ENCODE measurements at places on chromosomes 3 and 15. TPM values are rescaled to one million over a fixed set of nuclear protein-coding genes. Genes with fewer than 3 reads are reported as not detected.

The STRIT1 gene
- polyA plus RNA-seq: not detected

The AADACL2 gene
- polyA plus RNA-seq: not detected

The ECE2 gene
- 25.4 TPM for polyA plus RNA-seq

The FSTL1 gene
- polyA plus RNA-seq: 7.3 TPM

The SYNPR gene
- not detected for polyA plus RNA-seq

The VEPH1 gene
- 12.2 TPM for polyA plus RNA-seq

The SLC15A2 gene
- polyA plus RNA-seq: 1.9 TPM

The SEMA3G gene
- 3.8 TPM for polyA plus RNA-seq

The SOX2 gene
- polyA plus RNA-seq: 0.04 TPM

The NR2E3 gene
- polyA plus RNA-seq: 0.80 TPM

- no peak overlapping the region for H3K4me3 ChIP-seq
- H3K4me1 ChIP-seq: no peaks in the 10 kb centered on the region
- H3K27me3 ChIP-seq: no peaks in the 10 kb centered on the region
- peak overlapping the region; percentile 87 for H3K27ac ChIP-seq
- H3K36me3 ChIP-seq: no peaks in the 10 kb centered on the region
- DNase-seq: peak; percentile 82
These were observed 61.6 kb upstream of the RYK start for GRCh38 chr3:134312072-134312872.

DNA sequence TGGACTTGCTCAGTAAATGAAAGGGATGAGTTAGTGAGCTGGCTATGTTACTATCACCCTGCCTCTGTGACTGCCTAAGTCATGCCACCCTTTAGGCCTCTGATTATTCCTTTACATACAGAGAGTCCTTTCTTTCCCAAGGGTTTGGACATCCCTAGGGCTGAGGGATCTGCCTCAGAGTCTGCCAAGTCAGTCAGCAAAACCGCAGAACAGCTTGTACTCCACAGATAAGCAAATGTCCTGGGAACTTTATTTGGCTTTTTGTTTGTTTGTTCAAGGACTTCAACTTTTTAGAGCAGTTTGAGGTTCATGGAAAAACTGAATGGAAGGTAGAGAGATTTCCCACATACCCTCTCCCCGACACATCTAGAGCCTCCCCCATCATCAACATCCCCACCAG, 82.6 kb upstream of the TRIM42 start:
- H3K4me1 ChIP-seq: no peaks in the 10 kb centered on the region
- H3K27me3 ChIP-seq: no peaks in the 10 kb centered on the region
- no peak overlapping the region for H3K4me3 ChIP-seq

GRCh38 chr3:37479981-37480380, 305.6 kb upstream of the LRRFIP2 start:
- H3K4me3 ChIP-seq: no peak overlapping the region
- no peak for DNase-seq
- H3K27ac ChIP-seq: no peak overlapping the region
- H3K36me3 ChIP-seq: no peaks in the 10 kb centered on the region
- no peaks in the 10 kb centered on the region for H3K27me3 ChIP-seq
- no peaks in the 10 kb centered on the region for H3K4me1 ChIP-seq

DNA sequence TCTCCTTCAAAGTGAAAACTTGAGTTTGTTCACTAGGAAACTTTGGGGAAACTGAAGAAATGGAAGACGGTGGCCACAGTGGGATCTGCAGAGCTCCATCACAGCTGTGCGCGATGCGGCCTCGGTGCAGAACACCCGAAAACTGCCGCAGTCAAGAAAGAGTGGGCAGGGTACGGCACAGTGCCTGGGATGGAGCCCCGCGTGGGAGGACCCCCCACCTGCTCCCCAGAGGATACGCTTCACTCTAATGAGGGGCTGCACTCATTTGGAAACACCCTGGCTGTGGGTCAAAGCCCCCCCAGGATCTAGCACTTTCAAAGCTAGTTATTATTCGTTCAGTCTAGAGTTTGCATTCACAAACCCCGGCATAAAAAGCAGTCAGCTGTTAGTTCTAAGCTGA, 9.5 kb downstream of the ADAMTS17 start:
- no peaks in the 10 kb centered on the region for H3K36me3 ChIP-seq
- no peak overlapping the region for H3K27ac ChIP-seq
- no peak for DNase-seq

GRCh38 chr3:64103131-64103530, 79.8 kb upstream of the PSMD6 start:
- H3K27me3 ChIP-seq: no peaks in the 10 kb centered on the region
- no peak overlapping the region for H3K4me3 ChIP-seq
- H3K4me1 ChIP-seq: no peaks in the 10 kb centered on the region

GRCh38 chr3:151556596-151556995, 95.7 kb upstream of the IGSF10 start:
- no peak overlapping the region for H3K27ac ChIP-seq
- H3K36me3 ChIP-seq: no peaks in the 10 kb centered on the region
- H3K27me3 ChIP-seq: no peaks in the 10 kb centered on the region
- DNase-seq: no peak
- H3K4me1 ChIP-seq: no peaks in the 10 kb centered on the region

DNA sequence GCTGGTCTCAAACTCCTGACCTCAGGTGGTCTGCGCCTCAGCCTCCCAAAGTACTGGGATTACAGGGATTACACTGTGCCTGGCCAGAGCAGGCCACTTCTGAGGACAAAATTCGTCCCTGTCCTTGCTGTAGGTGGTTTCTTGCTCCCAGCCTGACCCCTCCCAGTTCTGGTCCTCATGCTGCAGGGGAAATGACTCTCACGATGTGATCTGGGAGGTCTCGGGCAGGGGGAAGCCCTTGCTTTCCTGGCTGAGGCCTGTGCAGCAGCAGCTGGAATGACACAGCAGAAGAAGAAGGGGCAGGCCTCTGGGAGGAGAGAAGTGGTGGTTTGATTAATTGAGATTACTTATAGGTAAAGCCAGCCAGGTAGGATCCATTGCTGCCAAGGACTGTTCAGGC, 39.3 kb downstream of the MEGF11 start:
- H3K27me3 ChIP-seq: no peaks in the 10 kb centered on the region
- DNase-seq: no peak
- no peak overlapping the region for H3K27ac ChIP-seq
- no peaks in the 10 kb centered on the region for H3K36me3 ChIP-seq
- no peak overlapping the region for H3K4me3 ChIP-seq

DNA sequence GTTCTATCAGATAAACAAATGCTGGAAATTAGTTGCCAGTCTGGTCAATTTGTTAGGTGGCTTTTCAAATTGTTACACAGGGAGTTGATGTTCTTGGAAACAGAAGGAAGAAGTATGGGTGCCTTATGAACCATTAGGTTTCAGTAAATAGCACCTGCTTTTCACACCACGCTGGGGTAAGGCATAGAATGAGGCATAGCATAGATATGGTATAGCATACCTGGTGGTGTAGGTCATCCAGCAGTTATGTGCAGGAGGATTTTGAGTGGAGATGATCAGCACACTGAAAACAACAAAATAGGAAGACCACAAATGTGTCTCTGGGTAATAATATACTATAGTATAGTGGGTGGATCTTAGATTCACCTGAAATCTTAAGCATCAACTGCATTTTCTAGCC, 121.4 kb downstream of the GMPS start:
- H3K27me3 ChIP-seq: no peaks in the 10 kb centered on the region
- no peak overlapping the region for H3K27ac ChIP-seq
- no peak overlapping the region for H3K4me3 ChIP-seq

- no peaks in the 10 kb centered on the region for H3K4me1 ChIP-seq
- H3K36me3 ChIP-seq: no peaks in the 10 kb centered on the region
- no peaks in the 10 kb centered on the region for H3K27me3 ChIP-seq
- no peak overlapping the region for H3K27ac ChIP-seq
These were observed 2.2 kb upstream of the CCR5 start for GRCh38 chr3:46368569-46368968.

DNA sequence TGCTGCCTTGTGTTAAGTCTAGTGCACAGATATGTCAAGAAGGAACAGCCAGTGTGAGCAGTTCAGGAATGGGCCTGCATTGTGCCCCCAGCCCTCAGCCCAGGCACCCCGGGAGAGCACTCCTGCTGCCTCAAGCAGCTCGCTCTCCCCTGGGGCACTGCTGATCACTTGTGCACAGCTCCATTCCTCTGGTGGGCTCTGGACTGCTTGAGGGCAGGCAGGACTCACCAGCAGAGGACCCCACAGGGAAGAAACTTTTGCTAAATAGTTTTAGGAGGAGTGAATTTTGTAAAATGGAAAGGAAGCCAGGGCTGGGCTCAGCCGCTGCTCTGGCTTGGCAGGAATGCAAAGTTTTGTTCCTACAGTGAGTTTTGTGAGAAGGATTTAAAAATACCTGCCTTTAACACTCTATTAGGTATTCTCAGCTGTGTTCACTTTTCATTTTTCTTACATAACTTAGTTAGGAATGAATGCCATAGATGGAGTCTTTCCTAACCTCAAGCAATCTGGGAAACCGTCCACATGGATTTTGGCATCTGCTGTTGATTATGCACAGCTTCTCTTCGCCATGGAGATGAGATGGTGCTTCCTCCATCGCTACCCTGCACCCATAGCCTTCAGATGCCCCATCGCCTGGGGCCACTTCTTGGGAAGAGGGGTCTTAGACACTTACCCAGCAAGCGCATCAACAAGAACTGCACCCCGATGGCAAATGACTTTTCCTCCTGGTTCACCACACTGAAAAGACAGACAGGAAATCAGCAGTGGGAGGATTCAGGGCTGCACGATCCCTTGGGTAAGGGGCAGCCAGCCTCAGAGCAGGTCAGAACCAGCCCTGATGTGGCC, 42.3 kb upstream of the RAB6B start:
- H3K4me1 ChIP-seq: peaks cover 2% of the 10 kb centered on the region
- H3K27ac ChIP-seq: no peak overlapping the region
- DNase-seq: no peak
- no peak overlapping the region for H3K4me3 ChIP-seq
- H3K27me3 ChIP-seq: no peaks in the 10 kb centered on the region
- no peaks in the 10 kb centered on the region for H3K36me3 ChIP-seq

- H3K27ac ChIP-seq: no peak overlapping the region
- no peaks in the 10 kb centered on the region for H3K4me1 ChIP-seq
- no peak for DNase-seq
These were observed 71.5 kb downstream of the RGMA start for GRCh38 chr15:93017526-93017925.

GRCh38 chr15:55993804-55994560, 570 bp upstream of the NEDD4 start:
- H3K27me3 ChIP-seq: no peaks in the 10 kb centered on the region
- H3K4me3 ChIP-seq: peak overlapping the region; percentile 82
- DNase-seq: no peak
- peaks cover 6% of the 10 kb centered on the region for H3K4me1 ChIP-seq
- H3K27ac ChIP-seq: peak overlapping the region; percentile 87
- no peaks in the 10 kb centered on the region for H3K36me3 ChIP-seq

GRCh38 chr3:128521715-128522114, 28.7 kb upstream of the GATA2 start:
- H3K36me3 ChIP-seq: no peaks in the 10 kb centered on the region
- H3K4me1 ChIP-seq: no peaks in the 10 kb centered on the region
- H3K27ac ChIP-seq: no peak overlapping the region
- H3K4me3 ChIP-seq: no peak overlapping the region
- DNase-seq: no peak
- H3K27me3 ChIP-seq: no peaks in the 10 kb centered on the region

DNA sequence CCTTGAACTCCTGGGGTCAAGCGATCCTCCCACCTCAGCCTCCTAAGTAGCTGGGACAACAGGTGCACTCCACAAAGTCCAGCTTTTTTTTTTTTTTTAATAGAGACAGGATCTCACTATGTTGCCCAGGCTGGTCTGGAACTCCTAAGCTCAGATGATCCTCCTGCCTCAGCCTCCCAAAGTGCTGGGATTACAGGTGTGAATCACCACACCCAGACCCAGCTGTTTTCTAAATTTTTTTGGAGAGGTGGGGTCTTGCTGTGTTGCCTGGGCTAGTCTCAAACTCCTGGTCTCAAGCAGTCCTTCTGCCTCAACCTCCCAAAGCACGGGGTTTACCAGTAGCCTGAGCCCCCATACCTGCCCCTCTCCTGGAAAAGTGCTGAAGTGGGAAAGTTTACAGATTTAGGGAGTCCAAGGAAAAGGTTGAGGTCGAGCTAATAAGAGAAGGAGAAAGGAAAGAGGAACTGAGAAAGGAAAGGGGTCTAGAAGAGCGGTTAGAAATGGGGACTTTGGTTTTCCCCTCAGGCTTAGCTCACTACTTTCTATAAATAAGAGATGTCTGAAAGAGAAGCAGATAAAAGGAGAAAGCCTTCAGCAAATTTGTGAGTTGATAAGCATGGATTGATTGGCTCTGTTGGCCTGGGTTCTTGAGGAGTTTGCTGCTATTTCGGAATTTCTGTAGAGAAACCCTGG, 23.6 kb downstream of the UBE2E1 start:
- no peaks in the 10 kb centered on the region for H3K27me3 ChIP-seq
- no peak for DNase-seq
- no peak overlapping the region for H3K4me3 ChIP-seq

GRCh38 chr3:101063401-101063800, 70.2 kb upstream of the ABI3BP start:
- no peaks in the 10 kb centered on the region for H3K4me1 ChIP-seq
- no peaks in the 10 kb centered on the region for H3K36me3 ChIP-seq
- H3K27ac ChIP-seq: no peak overlapping the region
- H3K4me3 ChIP-seq: no peak overlapping the region
- no peak for DNase-seq

Data from pancreas (tissue), 10 donors.